Stimulated activated CD8-positive, alpha-beta memory T cell treated with anti-CD3 and anti-CD28 coated beads, Interleukin-4, amount 100 ng/mL, for 48 hours (primary cell): ENCODE measurements at places on chromosomes 11 and 22.
A peak's percentile ranks its signal among the peaks of the same experiment; 100 is the strongest.

DNA sequence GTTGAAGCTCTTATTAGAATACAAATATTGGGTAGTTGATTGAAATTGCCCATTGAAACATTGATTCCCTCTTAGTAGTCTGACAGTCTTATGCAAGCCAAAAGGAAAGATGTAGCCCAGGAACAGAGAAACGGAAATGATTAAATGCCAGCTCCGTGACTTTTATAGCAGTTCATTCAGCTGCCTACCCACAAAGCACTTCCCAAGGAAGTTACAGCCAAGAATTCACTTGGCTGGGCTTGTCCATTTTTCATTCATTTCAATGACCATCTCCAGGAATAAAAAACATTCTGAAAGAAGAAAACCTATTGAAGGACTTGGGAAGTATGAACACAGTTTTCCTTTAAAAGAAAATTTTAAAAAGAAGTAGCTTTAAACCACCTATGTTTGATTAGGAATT is 62.0 kb downstream of the NCAM1 start:
- DNase-seq = no peak

- no peak for DNase-seq
Observed at GRCh38 chr11:6437423-6437822, 3.4 kb downstream of the HPX start.

DNA sequence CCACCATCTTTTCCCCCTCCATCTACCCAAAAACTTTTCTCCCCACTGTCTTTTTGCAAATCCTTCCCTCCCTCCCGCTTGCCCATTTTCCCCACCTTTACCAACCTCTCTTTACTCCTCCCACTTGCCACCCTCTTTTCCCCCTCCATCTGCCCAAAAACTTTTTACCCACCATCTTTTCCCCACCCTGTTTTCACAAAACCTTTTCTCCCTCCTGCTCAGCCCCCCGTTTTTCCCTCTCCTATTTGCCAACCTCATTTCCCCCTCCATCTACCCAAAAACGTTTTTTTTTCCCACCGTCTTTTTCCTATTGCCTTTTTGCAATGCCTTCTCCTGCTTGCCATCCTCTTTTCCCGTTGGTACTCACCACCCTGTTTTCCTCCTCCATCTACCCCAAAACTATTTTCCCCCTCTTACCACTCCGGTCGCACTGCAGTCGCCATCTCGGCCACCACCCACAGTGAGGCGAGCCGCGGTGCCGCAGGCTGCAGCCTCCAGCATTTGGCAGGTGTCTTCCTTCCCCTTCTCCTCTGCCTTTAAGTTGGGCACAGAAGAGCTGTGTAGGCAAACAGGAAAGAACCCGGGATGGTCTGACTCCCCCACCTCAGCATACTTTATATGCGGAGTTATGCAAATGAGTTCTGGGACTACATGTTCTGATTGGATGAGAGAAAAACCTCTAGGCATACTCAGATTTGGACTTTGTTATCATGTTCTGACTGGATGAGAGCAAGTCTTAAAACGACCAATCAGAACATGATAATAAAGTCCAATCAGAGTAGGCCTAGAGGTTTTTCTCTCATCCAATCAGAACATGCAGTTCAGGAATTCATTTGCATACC is 121.2 kb upstream of the VPREB1 start:
- DNase-seq = no peak

DNA sequence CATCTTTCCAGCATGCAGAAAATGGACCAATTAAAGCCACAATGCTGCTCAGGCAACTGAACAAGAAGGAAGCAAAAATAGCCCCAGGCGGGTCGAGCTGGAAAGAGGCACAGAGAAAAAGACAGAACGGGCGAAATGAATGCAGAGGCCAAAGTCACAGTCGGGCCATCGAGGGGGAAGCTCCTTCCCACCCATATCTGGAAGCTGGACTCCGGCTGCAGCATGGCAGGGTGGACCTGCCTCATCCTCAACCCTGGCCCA is 58.6 kb upstream of the PRDM11 start:
- no peak for DNase-seq

GRCh38 chr22:39559456-39560105 is 11.0 kb upstream of the CACNA1I start:
- peak; percentile 43 for DNase-seq

- DNase-seq = no peak
Observed at GRCh38 chr11:48125866-48126265, 90.7 kb upstream of the OR4B1 start.

DNA sequence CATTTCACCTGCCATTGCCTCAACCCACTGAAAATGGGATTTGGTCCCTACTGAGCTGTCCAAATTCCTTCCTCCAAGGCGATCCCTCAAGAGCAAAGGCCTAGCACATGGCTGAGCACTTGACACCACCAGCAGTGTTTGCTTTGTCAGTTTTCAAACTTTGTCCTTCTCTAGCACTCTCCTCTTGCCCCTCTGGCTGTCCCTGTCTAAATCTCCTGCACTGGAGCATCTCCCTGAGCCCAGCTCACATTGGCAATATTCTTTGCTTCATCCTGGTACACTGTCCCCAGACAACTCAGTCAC is 66.6 kb upstream of the FTH1 start:
- no peak for DNase-seq

- DNase-seq = no peak
Observed at GRCh38 chr22:32024796-32025195, 18.3 kb upstream of the SLC5A1 start.

GRCh38 chr11:35949242-35949641 is 5.4 kb downstream of the LDLRAD3 start:
- no peak for DNase-seq

- DNase-seq = no peak
Observed at GRCh38 chr11:41379084-41379483, 80.4 kb downstream of the LRRC4C start.

- peak; percentile 58 for DNase-seq
Observed at GRCh38 chr11:63614136-63614671, at the start of gene PLAAT3. Gene PLAAT3, minus strand, starts transcription at chr11:63614433. Its CDS starts 419 bp downstream, at chr11:63614014.

DNA sequence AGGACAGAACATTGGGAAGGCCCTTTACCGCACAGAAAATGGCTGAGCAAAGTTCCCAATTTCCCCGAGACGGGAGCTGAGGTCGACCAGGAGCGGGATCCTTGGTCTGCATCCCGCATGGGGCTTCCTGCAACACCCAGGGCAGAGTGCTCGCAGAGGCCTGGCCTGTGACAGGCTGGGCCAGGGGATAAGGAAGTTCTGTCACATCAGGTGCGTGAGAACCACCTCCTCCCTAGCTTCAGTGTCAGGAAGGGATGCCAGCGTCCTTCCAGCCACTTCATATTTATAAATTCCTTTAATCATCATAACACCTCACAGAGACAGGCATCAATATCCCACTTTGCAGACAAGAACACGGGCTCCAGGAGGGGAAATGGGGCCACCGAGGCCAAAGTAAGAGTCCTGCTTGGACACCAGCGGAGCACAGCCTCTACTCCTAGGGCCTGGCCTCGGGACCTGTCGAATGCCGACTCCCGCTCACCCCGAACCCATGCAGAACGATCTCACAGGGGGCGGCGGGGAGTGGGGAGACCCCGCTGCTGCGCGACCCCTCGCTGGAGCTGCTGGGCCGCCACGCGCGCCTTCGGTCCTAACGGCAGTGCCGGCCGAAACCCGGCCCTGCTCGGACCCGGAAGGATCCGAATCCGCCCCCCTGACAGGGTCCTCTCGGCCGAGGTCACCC is 532 bp downstream of the BET1L start:
- DNase-seq = peak; percentile 39

GRCh38 chr11:106706355-106706754 is 311.9 kb downstream of the GUCY1A2 start:
- DNase-seq = no peak

GRCh38 chr22:45881524-45881875 is 95.5 kb downstream of the WNT7B start:
- no peak for DNase-seq

DNA sequence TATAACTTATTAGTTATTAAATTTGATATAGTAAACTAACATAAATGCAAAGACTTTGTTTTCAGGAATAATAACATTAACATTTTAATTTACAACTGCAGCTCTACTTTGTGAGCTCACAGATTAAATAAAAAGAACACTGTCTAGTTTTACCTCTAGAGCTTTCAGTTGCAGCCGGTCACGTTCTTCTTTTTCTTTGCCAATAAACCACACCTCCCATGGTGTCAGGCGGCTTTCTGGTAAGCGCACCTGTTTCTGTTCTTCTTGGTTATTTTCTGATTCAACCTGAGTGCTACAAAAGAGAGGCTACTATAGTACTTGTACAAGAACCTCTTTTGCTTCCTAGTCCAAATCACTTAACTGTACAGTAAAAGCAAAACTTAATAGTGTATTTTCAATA is 5.8 kb downstream of the CCDC34 start:
- no peak for DNase-seq

DNA sequence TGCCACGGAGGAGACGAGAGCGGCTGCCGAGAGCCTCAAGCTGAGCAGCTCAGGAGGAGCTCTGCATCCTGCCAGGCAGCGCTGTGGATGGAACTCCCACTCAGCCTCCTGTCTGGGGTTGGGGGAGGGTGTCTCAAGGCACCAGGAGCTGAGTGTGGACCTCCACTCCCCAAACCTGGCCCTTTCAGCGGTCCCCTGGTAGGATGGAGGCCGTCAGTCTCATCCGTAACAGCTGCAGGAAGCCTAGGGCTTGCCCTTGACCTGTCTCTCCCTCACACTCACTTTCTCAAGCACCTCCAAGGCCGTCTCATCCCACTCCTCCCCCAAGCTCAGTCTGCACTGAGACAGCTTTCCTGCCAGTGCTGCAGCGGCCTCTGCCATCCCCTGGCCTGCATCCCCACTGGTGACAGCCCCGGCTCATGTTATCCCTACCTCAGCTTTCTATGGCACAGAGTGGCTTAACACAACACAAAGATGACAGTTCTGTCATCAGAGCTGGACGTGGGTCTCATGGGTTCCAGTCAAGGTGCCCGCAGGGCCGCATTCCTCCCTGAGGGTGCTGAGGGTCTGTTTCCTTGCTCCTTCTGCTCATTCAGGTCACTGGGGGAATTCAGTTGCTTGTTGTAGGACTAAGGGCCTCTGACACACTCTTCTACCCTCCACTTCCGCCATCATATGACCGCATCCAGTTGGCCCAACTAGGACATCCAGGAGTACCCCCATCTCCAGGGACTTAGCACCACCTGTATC is 341.9 kb upstream of the B3GAT1 start:
- no peak for DNase-seq

DNA sequence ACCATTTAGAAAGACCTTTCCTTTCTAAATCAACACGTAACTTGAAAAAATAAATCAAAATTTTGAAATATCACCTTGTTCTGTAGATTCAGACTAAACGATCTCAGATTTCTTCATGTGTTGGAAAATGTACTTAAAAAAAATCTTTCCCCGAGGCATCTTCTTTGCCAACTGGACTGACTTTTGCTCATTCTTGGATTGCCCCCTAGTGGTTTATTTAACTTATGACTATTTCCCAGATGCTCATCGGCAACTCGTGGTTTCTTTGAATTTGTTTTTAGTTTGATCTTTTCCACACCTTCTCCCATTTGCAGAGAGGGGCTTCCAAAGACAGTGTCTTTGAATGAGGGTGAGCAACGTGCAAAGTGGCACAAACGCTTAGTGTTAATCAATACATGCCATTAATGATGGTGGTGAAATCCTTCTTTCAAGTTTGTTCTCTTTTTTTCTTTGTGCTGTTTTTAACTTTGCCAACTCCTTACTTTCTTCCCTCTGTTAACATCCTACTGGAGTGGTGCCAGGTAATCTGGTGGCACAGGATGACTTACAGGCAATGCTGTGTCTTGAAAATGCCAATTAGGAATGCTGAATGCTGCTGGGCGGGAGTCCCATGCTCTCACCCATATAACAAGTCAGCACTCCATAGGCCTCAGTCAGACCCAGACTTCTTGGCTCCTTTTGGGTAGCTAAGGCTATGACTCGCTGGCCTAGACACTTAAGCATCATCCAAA is 18.3 kb downstream of the PRSS23 start:
- DNase-seq = no peak

- DNase-seq = no peak
Observed at GRCh38 chr22:26669060-26669481, 11.7 kb downstream of the MIAT start.

DNA sequence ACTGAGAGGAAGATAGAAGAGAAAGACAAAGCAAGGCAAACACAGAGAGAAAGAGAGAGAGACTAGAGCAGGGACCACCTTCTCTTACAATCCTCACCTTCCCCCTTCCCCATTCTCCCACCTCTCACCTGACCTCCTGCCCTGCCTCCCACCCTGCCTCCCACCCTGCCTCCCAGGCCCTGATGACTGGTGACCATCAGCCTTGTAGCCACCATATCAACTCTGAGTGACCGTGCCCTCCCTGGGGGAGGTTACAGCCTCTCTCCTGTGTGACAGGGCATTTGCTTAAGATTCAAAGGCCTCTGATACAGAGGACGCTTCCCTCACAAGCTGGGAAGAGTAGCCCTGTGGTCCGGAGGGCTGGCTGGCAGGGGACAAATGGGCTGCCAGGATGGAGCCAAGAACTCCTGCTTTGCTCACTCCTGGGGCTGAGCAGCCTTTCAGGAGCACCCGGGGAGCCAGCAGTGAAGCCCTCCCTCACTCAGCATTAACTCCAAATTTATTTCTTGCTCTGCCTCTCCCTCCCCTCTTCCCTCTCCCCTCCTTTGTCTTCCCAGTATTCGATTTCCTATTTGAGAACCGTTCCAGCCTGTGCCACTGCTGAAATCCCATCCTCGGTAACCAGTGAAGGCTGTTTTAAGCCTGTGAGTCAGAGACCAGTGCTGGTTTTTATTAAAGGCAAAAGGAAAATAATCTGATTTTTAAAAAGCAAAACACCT is 125.2 kb upstream of the SYT13 start:
- no peak for DNase-seq

DNA sequence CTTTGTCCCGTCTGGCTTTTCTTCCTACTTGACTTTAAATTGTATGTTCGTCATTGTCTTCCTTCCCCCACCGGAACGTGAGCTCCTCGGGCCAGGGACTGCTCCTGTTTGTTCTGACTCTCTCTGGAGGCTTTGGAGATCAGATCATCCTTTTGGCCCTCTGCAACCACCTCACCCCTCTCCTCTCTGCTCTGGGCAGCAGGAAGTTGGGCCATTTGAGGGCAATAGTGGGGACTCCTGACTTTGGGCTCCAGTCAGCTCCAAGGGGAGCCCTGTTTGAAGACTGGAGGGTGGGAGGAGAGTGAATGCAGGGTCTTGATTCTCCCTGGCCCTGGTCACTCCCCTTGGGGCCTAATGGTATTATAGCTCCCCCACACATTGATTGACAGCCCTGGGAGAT is 186.3 kb upstream of the B3GAT1 start:
- DNase-seq = no peak

DNA sequence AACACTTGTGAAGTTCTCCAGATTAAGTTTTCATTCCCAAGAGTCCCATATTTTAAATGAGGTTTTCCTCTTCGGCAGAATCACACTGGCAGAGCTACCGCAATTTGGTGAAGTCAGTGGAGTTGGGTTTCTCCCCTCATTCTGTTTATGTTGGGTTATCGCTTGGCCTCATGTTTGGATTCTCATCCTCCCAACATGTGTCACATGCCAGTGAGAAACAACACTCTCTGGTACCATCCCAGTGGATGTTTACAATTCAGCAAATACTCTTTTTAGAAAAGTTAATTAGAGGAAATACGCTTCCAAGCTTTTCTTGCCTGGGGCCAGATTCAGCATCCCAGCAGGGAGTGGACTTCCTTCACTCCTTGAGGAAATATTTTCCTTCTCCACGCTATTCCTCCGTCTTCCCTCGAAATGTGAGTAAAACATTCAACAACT is 2.1 kb downstream of the PAMR1 start:
- DNase-seq = no peak

- no peak for DNase-seq
Observed at GRCh38 chr11:120446802-120447201, 64.7 kb upstream of the GRIK4 start.

GRCh38 chr11:66080055-66080817 is 10.2 kb downstream of the PACS1 start:
- peak; percentile 75 for DNase-seq
